Neural crest cell (in vitro differentiated cells): ENCODE measurements at places on chromosomes 4 and X. TPM values are rescaled to one million over a fixed set of nuclear protein-coding genes. Genes with fewer than 3 reads are reported as not detected.

Gene ZRSR2
- total RNA-seq: 14.6 and 14.9 TPM in 2 replicates

Gene JCHAIN
- not detected in 2 replicates for total RNA-seq

Gene TAF7L
- 0.19 TPM in 1 of 2 replicates, not detected in the other for total RNA-seq

Gene FRMD7
- total RNA-seq: 0.21 and 0.52 TPM in 2 replicates

Gene ABLIM2
- 3.8 and 6.8 TPM in 2 replicates for total RNA-seq

Gene RNF150
- 21.0 and 23.3 TPM in 2 replicates for total RNA-seq

Gene TCEAL7
- 15.3 and 18.9 TPM in 2 replicates for total RNA-seq

Gene MAGEA2
- total RNA-seq: not detected in 2 replicates

Gene COX7B2
- not detected in 2 replicates for total RNA-seq

- DNase-seq: no peak
Observed at GRCh38 chrX:46036508-46036907, 508.7 kb downstream of the ZNF674 start.

DNA sequence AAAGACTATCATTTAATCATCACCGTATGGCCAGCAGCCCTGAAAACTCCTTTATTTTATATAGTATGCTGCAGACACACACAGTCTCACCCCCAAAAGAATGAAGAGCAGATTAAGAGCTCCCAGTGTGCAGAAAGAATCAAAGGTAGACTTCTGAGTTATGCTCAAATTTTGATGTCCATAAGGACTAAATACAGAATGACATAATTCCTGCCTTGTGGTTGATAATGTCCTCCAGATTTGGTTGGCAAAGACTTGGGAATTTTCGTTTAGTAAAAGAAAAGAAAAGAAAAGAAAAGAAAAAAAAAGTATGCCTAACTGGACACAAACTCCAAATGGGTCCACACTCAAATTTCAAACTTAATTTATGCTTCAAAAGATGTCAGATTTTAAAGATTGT lies 118.1 kb upstream of the PLAC1 start:
- no peak for DNase-seq

GRCh38 chrX:76815754-76816153 lies 388.2 kb downstream of the MAGEE1 start:
- DNase-seq: no peak

- DNase-seq: no peak
Observed at GRCh38 chrX:20352935-20353336, 86.2 kb upstream of the RPS6KA3 start.

- DNase-seq: no peak
Observed at GRCh38 chr4:52709155-52709554, 42.1 kb downstream of the ERVMER34-1 start.

GRCh38 chrX:16480049-16480448 lies 169.9 kb upstream of the S100G start:
- DNase-seq: no peak

DNA sequence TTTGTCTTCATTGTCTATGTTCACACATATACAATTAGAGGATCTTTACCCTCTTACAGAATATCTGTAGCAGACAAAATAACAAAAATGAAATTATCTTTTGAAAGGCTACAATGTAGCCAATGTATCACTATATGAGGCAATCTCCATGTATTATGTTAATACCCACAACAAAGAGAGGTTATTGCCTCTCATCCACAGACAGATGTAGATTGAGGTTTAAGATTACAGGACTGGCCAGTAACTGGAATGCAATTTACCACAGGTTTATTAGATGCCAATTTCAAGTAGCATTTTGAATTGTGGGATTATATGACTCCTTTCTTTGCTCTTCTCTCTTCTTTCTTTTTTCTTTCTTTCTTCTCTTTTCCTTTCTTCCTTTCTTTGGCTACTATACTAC lies 242.6 kb downstream of the ANKRD50 start:
- no peak for DNase-seq
